Activated T-helper 1 cell treated with anti-CD3 and anti-CD28 coated beads, Interleukin-12 subunit alpha, Interleukin-12 subunit beta, Interleukin-2, Interleukin-4 antibody, amounts not matched to agents 30 ng/mL and 10 ng/mL and 1 ng/mL, durations not matched to agents 14 hours and 24 hours and 36 hours (primary cell): ENCODE measurements at places on chromosomes 2 and 18. TPM values are rescaled to one million over a fixed set of nuclear protein-coding genes. Genes with fewer than 3 reads are reported as not detected.

The ZNF521 gene
- total RNA-seq, result not detected in 2 replicates

DNA sequence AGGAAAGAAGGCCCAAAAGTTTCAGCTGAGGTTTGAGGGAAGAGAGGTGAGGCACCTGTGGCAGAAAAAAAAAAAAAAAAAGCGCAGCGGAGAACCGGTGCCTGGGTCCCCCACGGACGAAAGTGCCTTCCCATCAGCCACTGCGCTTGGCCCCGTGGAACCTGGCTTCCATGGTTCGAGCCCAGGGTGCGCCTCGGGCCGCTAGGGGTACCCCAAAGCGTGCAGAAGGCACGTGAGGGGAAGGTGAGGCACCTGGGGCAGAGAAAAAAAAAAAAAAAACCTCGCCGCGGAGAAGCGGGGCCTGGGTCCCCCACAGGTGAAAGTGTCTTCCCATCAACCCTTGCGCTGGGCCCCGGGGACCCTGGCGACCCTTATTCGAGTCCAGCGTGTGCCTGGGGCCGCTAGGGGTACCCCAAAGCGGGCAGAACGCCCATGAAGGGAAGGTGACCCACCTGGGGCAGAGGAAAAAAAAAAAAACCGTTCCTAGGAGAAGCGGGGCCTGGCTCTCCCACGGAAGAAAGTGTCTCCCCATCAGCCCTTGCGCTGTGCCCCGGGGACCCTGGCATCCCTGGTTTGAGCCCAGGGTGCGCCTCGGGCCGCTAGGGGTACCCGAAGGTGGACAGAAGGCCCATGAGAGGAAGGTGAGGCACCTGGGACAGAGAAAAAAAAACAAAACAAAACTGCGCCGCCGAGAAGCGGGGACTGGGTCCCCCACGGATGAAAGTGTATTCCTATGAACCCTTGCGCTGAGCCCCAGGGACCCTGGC is 228.6 kb downstream of the CCDC74A start:
- H3K4me3 ChIP-seq, result no peak overlapping the region
- H3K36me3 ChIP-seq, result no peaks in the 10 kb centered on the region
- H3K27me3 ChIP-seq, result no peaks in the 10 kb centered on the region
- no peaks in the 10 kb centered on the region for H3K4me1 ChIP-seq
- H3K27ac ChIP-seq, result no peak overlapping the region

DNA sequence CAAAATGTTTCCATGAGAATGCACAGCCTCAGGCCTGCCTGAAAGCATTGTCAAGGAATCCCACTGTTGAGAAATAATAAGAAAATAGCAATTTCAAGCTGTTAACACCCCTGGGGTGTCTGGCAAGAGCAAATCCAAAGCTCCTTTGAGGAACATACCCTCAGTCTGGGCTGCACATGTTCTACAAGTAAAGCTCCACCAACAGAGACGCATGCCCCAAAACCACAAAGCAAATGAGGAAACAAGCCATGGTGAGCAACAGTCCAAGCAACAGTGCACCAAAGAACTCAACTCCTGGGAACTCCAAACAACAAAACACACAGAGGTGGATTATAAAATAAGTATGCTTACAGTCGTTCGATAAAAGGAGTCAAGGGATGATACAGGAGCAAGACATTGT is 40.3 kb downstream of the CYP27C1 start:
- H3K4me3 ChIP-seq, result no peak overlapping the region
- H3K4me1 ChIP-seq, result no peaks in the 10 kb centered on the region
- no peak overlapping the region for H3K27ac ChIP-seq
- DNase-seq, result no peak

GRCh38 chr2:71783815-71784214 is 330.5 kb downstream of the DYSF start:
- DNase-seq, result no peak
- H3K36me3 ChIP-seq, result no peaks in the 10 kb centered on the region
- H3K27ac ChIP-seq, result no peak overlapping the region
- no peak overlapping the region for H3K4me3 ChIP-seq
- peaks cover 3% of the 10 kb centered on the region for H3K27me3 ChIP-seq
- no peaks in the 10 kb centered on the region for H3K4me1 ChIP-seq

GRCh38 chr2:224359569-224359968 is 42.3 kb downstream of the FAM124B start:
- H3K27ac ChIP-seq, result no peak overlapping the region
- H3K4me3 ChIP-seq, result no peak overlapping the region
- no peaks in the 10 kb centered on the region for H3K27me3 ChIP-seq
- no peak for DNase-seq
- H3K4me1 ChIP-seq, result no peaks in the 10 kb centered on the region

DNA sequence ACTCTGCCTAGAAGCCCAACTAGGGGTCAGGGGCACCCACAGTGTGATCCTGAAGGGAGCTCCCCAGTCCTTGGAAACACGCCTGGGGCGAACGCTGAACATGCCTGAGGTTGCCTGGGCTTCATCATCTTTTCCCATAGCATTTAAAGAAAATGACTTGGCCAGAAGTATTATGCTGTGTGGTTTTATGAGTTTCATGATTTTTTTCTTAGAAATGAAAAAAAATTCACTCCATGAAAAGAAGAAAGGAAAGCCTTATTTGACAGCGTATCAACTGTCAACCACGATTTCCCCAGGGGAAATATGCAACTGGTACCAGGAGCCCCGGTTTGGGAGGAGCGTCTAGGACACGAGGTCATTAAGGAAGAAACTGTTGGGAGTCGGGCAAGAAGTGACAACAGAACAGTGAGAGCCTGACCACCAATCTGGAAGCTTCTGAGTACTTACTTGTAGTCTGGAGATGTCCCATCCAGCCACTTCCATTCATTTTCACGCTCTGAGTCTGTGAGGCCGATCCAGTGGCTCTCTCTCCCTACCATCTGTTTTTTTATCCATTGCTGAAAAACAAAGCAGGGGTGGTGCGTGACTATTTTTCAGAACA is 63.5 kb upstream of the THOC1 start:
- H3K4me1 ChIP-seq, result no peaks in the 10 kb centered on the region
- H3K27me3 ChIP-seq, result peaks cover 4% of the 10 kb centered on the region
- H3K27ac ChIP-seq, result no peak overlapping the region
- H3K4me3 ChIP-seq, result no peak overlapping the region
